Spinal cord (tissue), 10 donors: ENCODE measurements at places on chromosomes 7 and 10. TPM values are rescaled to one million over a fixed set of nuclear protein-coding genes. Genes with fewer than 3 reads are reported as not detected.

- H3K27me3 ChIP-seq: no peaks in the 10 kb centered on the region
- H3K4me3 ChIP-seq: no peak overlapping the region
- no peaks in the 10 kb centered on the region for H3K36me3 ChIP-seq
- H3K27ac ChIP-seq: no peak overlapping the region
Observed at GRCh38 chr10:44882166-44882720, 28.9 kb upstream of the TMEM72 start.

GRCh38 chr10:12181065-12181775 is 14.5 kb downstream of the NUDT5 start:
- H3K36me3 ChIP-seq: peaks cover 25% of the 10 kb centered on the region
- H3K4me3 ChIP-seq: no peak overlapping the region
- H3K27ac ChIP-seq: no peak overlapping the region
- no peak for DNase-seq
- no peaks in the 10 kb centered on the region for H3K27me3 ChIP-seq
- H3K4me1 ChIP-seq: no peaks in the 10 kb centered on the region

DNA sequence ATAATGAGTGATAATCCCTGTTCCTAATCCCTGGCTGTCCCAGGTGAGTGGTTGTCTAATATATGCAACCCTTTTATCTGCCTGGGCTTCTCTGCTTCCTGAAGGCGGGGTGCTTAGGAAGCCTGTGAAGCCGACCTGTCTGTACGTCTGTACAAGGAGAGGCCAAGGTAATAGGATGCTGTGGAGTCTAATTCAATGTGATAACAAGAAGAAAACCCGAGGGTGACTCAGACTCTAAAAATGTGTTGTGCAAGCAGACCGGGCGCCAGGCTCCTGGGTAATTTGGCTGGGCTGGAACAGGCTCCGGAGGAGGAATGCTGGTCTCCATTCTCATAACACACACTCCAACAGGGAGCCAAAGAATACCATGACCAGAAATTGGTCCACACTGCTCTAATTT is 43.6 kb downstream of the THNSL1 start:
- H3K36me3 ChIP-seq: no peaks in the 10 kb centered on the region
- H3K4me3 ChIP-seq: no peak overlapping the region
- H3K27me3 ChIP-seq: no peaks in the 10 kb centered on the region
- peaks cover 4% of the 10 kb centered on the region for H3K4me1 ChIP-seq
- no peak for DNase-seq
- no peak overlapping the region for H3K27ac ChIP-seq

DNA sequence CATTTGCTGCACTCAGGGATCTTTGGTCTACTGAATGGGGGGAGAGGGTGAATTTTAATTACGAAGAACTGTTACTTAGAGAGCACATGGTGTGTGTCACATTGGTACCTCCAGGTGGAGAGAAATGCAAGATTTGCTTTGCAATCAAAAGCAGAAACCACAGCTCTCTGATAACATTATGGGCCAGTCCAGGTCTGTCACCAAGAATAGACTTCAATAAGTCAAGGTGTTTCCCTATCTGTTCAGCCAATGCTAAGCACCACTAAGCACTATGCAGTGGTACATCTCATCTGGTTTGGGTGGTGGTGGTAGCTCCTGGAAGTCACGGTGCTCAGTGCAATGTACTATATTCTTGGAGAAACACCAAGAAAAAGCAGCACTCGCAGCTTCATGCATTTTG is 119.6 kb upstream of the AFAP1L2 start:
- no peak overlapping the region for H3K4me3 ChIP-seq
- peak overlapping the region; percentile 0 for H3K27ac ChIP-seq
- H3K4me1 ChIP-seq: peaks cover 21% of the 10 kb centered on the region
- no peaks in the 10 kb centered on the region for H3K36me3 ChIP-seq
- no peaks in the 10 kb centered on the region for H3K27me3 ChIP-seq
- no peak for DNase-seq

- H3K4me3 ChIP-seq: no peak overlapping the region
- no peaks in the 10 kb centered on the region for H3K4me1 ChIP-seq
- H3K27me3 ChIP-seq: no peaks in the 10 kb centered on the region
- no peak for DNase-seq
Observed at GRCh38 chr7:116041615-116042014, 11.1 kb upstream of the TFEC start.

GRCh38 chr10:32199714-32200394 is 143.6 kb upstream of the KIF5B start:
- DNase-seq: no peak
- no peaks in the 10 kb centered on the region for H3K36me3 ChIP-seq
- H3K4me3 ChIP-seq: no peak overlapping the region
- no peak overlapping the region for H3K27ac ChIP-seq
- no peaks in the 10 kb centered on the region for H3K4me1 ChIP-seq
- H3K27me3 ChIP-seq: no peaks in the 10 kb centered on the region

GRCh38 chr10:130206216-130206737 is 70.1 kb downstream of the GLRX3 start:
- no peak for DNase-seq
- peaks cover 10% of the 10 kb centered on the region for H3K4me1 ChIP-seq
- H3K27ac ChIP-seq: no peak overlapping the region
- no peaks in the 10 kb centered on the region for H3K27me3 ChIP-seq
- H3K4me3 ChIP-seq: no peak overlapping the region

DNA sequence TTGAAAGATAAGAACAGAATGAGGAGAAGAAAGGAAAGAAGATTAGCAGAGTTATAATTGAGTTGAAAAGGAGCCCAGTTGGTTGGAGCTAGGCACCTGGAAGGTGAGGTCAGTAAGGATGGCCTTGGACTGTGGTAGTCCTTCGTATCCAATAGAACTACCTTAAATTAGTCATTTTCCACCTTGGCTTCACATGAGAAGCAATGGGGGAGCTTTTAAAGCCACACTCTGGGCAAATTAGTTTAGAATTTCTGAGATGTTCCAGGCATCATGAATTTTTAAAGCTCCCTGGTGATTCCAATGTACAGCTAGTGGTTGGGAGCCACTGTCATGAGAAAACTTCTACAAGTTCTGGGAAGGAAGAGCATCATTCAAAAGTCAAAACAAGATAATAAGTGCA is 27.3 kb upstream of the CYP3A5 start:
- no peaks in the 10 kb centered on the region for H3K27me3 ChIP-seq
- H3K36me3 ChIP-seq: no peaks in the 10 kb centered on the region
- H3K27ac ChIP-seq: no peak overlapping the region
- H3K4me3 ChIP-seq: no peak overlapping the region
- DNase-seq: no peak
- no peaks in the 10 kb centered on the region for H3K4me1 ChIP-seq

- H3K4me3 ChIP-seq: no peak overlapping the region
- H3K27me3 ChIP-seq: no peaks in the 10 kb centered on the region
- H3K36me3 ChIP-seq: no peaks in the 10 kb centered on the region
- no peak for DNase-seq
- H3K27ac ChIP-seq: no peak overlapping the region
Observed at GRCh38 chr10:46289209-46289810, 2.5 kb downstream of the ANTXRL start.

DNA sequence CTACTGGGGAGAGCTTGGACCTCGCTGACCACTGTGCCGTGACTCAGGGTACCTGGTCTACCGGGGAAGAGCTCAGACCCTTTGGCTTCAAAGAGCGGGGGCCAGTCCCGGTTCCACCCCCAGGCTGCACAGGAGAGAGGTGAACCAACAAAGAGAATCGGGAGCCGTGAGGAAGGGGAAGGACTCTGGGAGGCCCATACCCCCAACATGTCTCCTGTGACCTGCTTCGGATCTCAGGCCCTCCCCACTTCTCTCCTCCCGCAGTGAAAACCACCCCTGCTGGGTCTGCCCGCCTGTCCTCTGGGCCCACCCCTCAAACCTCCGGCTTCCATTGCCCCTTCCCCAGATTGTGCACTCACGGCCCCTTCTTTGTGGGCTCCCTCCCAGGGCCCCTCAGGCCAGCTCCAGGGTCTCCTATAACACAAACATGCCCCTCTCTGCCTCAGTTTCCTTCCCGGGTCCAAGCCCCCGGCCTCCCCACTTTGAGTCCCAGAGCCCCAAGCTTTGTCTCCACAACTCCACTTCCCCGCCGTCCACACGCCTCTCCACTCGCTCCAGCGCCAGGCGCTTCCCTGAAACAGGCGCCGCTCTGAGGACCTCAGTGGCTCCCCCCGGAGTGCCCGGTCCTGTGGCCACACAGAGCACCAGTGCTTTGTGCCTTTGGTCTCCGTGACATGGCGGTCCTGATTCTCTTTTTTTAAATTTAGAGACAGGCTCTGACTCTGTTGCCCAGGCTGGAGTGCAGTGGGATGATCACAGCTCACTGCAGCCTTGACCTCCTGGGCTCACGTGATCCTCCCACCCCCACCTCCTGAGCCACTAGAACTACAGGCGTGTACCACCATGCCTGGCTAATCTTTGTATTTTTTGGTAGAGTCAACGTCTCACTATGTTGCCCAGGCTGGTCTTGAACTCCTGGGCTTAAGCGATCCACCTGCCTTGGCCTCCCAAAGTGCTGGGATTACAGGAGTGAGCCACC is 7.5 kb upstream of the INTS1 start:
- no peak overlapping the region for H3K4me3 ChIP-seq
- no peak overlapping the region for H3K27ac ChIP-seq
- no peaks in the 10 kb centered on the region for H3K36me3 ChIP-seq
- H3K4me1 ChIP-seq: peaks cover 14% of the 10 kb centered on the region

DNA sequence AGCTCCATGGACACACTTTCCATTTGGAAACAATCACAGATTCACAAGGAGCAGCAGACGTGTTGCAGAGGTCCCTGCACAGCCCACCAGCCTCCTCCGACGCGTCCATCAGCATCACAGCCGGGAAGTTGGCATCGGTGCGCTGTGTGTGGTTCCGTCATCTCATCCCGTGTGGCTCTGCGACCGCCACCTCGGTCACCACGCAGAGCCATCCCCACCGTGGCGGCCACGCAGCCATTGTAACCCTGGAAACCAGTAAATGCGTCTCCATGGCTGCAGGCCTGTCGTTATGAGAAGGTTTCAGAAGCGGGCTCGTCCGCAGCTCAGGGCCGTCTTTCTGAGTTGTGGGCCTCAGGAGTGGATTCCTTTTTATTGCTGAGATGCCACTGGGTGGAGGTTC is 36.0 kb downstream of the FOXK1 start:
- H3K36me3 ChIP-seq: peaks cover 33% of the 10 kb centered on the region
- H3K4me3 ChIP-seq: no peak overlapping the region
- H3K4me1 ChIP-seq: peaks cover 77% of the 10 kb centered on the region
- H3K27ac ChIP-seq: peak overlapping the region; percentile 58

- H3K36me3 ChIP-seq: no peaks in the 10 kb centered on the region
- H3K4me1 ChIP-seq: peaks cover 16% of the 10 kb centered on the region
- DNase-seq: no peak
- H3K4me3 ChIP-seq: no peak overlapping the region
- no peak overlapping the region for H3K27ac ChIP-seq
Observed at GRCh38 chr7:73864981-73865711, 4.2 kb downstream of the TMEM270 start.

- H3K27me3 ChIP-seq: no peaks in the 10 kb centered on the region
- DNase-seq: no peak
- H3K4me3 ChIP-seq: no peak overlapping the region
- H3K4me1 ChIP-seq: no peaks in the 10 kb centered on the region
- H3K36me3 ChIP-seq: no peaks in the 10 kb centered on the region
Observed at GRCh38 chr10:11234857-11235531, 217.3 kb downstream of the CELF2 start.

DNA sequence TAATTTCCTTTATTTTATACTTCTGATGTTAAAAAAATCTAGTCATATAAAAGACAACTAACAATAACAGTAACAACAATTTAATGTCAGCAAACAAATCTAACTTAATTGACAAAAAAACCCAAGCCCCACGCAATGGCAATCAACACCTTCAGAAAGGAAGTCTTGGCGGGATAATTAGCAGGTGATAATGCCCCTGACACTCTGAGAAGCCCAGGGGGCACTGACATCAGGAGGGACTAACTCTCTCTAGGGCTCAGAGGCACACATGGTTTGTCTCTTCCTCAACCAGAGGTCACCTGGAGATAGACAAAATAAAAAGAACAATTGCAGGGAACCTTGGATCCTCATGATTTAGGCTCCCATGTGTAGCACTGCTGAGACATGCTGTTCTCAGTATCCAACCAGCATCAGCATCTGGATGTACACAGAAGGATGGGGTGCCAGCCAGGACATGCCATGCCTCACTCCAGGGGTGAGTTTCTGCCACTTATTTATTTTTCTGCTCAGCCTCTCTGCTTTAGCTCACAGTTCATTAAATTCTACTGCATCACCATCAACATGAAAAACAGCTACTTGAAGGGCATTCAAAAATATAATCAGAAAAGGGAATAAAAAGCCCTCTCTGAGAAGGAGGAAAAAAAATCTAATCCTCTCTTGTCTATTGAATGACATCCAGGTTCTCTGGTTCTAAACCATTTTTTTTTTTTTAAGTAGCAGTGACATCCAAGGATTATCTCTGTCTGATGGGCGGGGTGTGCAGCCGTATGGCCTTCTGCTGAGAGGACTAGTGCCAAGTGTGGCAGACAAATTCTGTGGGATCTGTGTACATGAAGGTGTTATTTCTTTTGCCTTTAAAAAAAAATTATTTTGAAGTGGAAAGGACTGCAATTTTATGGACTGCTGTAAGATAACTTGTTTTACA is 96.3 kb downstream of the ATXN7L1 start:
- H3K4me3 ChIP-seq: no peak overlapping the region
- DNase-seq: no peak
- no peaks in the 10 kb centered on the region for H3K36me3 ChIP-seq
- peaks cover 5% of the 10 kb centered on the region for H3K4me1 ChIP-seq

MUC12 gene
- 1.4 TPM for total RNA-seq

PRKG1 gene
- total RNA-seq: 38.1 TPM
